ENCODE measurements at places on chromosomes 2 and 18. TPM values are rescaled to one million over a fixed set of nuclear protein-coding genes. Genes with fewer than 3 reads are reported as not detected.

DNA sequence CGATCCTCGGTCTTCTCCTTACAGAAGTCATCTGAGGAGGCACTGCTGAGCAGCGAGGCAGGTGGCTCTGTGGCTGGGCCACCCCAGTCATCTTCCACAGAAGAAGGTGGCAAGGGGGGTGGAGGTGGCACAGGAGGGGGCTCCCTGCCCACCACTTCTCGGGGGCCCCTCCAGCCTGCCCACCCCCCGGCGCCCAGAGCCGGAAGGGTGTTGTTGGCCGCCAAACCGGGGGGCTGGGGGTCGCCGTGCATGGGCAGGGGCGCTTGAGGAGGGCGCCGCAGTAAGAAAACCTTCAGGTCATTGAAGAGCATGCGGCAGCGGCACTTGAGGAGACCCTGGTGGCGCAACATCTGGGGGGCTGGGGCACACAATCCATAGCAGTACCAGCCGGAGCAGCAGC, 2.5 kb downstream of the MARCHF4 start:
- no peak for DNase-seq

Gene KCNS3
- 0.23 TPM for total RNA-seq

GRCh38 chr18:26745288-26746181, 120.0 kb downstream of the AQP4 start:
- DNase-seq = peak; percentile 5

DNA sequence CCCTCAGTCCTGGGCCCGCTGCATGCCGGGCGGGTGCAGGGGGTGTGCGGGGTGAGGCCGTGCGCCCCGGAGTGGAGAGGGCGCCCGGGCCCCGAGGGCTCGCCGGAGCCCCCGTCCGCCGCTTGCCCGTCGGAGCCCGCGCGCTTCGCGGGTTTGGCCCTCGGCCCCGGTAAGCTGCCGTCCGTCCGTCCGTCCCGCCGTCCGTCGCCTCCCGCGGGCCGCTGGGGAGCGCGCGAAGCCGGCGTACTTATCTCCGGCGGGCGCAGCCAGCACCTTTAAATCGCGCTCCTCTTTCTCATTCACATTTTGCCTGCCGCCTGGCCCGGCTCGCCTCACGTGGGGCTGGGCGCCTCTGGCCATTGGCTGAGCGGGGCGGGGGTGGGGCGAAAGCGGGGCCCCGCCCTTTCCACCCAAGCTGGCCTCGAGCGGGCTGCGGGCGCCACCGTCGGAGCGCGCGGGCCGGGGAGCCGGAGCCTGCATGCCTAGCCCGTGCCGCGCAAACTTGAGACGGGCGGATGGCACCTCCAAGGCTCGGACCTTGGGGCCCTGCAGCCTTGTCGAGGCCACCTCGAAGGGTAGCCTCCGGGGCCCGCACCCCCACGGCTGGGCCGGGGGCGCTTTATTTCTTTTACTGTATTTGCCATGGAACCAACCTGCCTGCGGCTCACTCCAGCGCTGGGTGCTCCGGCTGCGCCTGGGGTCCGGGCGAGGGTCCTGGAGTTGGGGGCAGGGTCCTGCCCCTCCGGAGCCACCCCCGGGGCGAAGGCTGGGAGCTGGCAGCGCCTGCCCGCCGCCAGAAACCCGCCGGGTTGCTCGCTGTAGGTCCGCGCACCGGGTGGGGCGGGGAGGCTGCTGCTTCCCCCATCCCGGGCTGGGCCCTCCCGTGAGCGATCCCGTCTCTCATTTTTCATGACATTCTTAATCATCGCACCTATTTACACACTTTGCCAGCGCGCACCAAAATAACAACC, at the start of gene GBX2:
Gene GBX2, minus strand, starts transcription at position 277 of the 971 bp plus-strand sequence. CDS start 415 bp downstream, outside the sequence.
- DNase-seq = peak; percentile 86

DNA sequence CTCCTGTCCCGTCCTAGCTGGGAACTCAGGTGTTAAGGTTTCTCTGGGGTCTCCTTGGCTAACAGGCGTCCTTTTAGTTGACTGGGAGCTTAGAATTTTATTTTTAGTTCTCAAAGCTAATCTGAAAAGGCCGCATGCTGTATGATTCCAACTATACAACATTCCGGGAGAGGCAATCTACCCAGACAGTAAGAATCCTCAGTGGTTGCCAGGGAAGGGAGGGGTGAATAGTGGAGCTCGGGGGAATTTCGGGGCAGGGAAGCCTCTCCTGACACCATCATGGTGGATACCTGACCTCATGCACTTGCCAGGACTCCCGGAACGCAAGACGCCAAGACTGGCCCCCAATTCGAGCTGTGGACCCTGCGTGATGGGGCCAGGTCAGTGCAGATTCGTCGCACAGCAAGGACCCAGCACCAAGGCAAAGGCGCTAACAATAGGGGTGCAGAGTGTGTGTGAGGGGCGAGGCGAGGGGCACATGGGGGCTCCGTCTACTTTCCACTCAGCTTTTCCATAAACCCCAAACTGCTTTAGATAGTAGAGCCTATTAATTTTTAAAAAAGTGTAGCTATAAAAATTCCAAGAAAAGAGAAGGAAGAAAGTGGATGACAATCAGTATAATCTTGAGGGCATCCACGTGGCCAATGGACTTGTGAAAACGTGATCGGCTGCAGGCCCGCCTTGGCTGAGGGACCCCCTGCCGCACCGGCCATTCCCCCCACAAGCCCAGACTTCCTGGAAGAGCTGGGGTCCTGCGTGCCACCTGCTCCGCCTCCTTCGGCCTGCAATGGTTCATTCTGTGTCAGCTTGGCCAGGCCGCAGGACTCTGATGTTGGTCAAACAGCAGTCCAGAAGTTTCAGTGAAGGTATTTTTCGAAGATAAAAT, 17.3 kb downstream of the PDCD1 start:
- DNase-seq = no peak

DNA sequence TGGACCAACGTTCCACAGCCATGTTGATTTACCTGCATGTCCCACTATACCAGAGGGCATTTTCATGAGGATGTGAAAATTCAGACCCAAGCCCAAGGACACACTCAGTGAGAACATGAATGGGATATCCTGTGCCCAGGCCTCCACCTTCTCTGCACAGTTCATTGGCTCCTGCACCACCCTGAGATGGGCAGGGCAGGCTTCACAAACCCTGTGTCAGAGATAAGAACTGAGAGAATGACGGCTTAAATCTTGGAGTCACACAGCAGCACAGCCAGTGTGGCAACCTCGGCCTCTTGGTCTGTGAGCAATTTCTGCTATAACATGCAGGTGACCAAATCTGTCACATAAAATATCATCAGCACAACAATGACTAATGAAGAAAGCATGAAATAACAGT, 71.9 kb downstream of the UXS1 start:
- DNase-seq = no peak

- DNase-seq = no peak
Observed at GRCh38 chr18:50273203-50274043, 7.1 kb upstream of the CFAP53 start.

DNA sequence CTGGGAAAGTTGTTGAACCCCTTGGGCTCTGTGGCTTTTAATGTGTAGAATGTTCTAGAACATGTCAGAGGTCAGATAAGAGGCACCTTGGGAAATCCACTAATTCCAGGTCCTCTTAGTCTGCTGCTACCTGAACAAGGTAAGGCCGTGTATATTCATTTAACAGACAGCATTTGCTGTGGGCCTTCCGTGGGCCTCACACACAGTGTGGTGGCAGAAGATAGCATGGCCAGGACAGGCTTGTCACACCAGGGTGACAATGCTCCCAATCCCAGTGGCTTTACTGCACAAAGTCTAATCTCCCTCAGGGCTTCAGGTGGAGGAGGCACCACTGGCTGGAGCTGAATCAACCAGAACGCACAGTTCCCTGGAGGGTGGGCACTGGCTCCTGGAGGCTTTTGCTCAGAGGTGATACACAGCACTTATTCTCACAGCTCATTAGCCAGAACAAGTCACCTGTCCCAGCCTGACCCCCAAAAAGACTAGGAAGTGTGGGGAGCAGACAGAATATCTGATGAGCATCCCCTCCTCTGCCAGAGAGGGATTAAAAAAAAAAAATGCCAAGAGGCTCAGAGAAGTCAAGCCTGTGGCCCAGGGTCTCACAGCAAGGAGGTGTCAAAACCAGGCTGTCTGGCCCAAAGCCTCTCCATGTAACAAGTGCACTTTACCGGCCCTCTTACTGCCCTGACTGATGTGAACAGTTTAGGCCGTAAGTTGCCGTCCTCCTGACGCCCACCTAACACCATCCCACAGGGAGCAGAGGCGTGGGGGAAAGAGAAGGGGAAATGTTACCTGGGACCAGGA, 216.9 kb upstream of the RAB6C start:
- no peak for DNase-seq

DNA sequence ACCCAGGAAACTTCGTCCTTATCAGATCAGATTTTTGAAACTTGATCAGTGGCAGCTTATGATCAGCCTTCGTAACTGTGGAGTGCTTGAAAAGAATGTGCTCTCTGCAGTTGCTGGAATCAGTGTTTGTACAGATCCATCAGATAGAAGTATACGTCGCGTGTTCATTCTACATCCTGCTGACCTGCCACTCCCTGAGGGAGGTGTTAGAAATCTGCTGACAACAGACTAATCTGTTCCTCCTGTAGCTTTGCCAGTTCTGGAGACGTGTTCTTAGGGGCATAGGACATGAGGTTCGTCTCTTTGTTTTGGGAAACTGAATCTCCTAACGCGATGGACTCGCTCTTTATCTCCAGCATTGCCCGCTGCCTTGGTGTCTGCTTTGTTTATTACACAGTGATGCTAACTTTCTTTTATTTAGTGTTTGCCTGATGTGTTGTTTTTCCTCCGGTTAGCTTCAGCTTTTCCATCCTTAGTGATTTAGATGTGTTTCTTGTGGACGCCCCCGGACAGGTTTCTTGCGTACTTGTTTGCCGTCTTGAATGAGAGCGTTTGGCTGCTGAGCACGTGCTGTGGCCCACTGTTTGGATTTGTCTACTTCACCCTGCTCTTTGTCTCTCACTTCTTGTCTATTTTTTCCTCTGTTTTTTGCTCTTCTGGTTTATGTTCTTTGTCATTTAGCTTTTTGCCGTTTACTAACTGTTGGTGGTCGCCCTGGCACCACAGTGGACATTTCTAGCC, 17.4 kb upstream of the GAL3ST2 start:
- no peak for DNase-seq

- DNase-seq = no peak
Observed at GRCh38 chr2:24626131-24626530, 135.1 kb downstream of the NCOA1 start.

- no peak for DNase-seq
Observed at GRCh38 chr2:121532894-121533293, 2.2 kb downstream of the RNU4ATAC start.

- no peak for DNase-seq
Observed at GRCh38 chr2:43039376-43040080, 186.9 kb downstream of the ZFP36L2 start.

DNA sequence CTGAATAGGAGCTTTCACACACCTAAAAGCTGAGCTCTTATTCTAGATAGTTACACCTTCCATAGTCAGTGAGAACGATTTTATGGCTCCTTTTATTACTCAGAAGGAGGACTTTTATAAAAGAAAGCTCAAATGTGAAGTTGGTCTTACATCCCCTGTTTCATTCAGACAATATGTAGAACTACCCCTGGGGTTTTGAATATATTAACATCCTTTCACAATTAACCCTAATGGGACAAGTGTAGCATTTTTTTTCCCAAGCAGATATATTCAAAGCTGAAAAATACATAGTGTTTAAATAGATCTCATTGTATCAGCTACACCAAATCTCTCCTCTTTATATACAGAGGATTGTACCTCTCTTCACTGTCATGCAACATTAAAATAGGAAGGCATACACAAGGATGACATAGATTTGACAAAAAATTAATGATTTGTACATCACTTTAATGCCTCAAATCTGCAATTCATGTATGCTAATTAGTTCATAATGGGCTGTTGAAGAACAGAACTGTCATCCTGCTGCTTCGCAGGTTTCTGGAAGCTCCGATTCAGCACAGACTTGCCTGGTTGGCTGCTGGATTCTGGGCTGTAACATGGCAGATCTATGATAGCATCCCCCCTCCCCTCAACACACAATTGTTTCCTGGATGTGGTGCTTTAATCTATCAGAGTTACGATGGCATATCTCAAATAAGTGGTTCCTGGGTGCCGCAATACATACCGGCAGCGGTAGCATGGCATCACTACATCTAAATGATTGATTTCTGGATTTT, 129.7 kb upstream of the PARD3B start:
- DNase-seq = no peak

Gene CNGA3
- not detected for total RNA-seq

Gene NYAP2
- not detected for total RNA-seq

DNA sequence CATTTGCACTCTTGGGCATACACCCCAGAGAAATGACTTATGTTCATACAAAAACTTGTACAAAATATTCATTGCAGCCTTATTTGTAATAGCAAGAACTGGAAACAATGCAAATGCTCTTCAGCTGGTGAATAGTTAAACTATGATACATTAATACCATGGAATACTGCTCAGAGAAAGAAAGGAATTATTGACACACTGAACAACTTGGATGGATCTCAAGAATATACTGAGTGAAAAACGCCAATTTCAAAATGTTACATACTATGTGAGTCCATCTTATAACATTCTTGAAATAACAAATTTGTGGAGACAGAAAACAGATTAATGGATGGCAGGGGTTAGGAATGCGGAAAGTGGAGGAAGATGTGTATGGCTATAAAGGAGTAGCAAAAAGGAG, 17.2 kb downstream of the LNPK start:
- no peak for DNase-seq

GRCh38 chr2:116467243-116467642, 1347.2 kb upstream of the DDX18 start:
- no peak for DNase-seq

DNA sequence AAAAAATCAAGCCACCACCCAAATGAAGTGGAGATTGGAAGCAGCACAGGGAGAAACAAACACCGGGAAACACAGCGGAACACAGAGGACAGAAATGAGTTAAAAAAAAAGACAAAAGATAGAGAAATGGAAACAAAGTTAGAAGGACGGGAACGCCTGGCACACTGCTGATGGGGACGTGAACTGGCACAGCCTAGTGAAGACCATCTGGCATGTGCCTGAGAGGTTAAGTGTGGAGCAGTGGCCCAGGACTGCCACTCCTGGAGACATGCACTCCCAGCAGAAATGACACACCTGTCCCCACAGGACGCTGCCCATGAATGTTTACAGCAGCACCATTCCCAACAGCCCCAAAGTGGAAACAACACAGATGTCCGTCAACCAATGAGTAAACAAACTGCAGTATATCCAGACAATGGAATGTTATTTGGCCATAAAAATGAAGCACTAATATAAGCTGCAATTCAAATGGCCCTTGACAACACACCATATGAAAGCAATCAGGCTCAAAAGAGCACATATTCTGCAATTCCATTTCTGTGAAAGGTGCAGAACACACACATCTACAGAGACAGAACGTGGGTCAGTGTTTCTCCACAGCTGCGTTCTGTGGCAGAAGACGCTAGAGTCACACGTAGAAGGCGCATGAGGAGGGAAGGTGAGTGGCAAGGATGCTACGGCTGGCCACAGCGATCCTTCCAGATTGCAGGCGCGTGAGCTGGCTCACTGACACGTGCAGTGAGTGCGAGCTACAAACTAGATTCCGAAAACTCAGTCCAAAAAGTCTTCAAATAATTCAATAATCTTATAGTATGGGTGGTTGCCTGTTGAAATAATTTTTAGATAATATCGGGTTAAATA, 24.6 kb downstream of the THAP4 start:
- DNase-seq = no peak

GRCh38 chr2:20525041-20526035, 78.5 kb downstream of the RHOB start:
- peak; percentile 90 for DNase-seq

Data from NCI-H460 (cell line).